Stimulated activated CD8-positive, alpha-beta memory T cell treated with anti-CD3 and anti-CD28 coated beads, Interleukin-15, amount 100 ng/mL, for 4 hours (primary cell): ENCODE measurements at places on chromosomes 13 and 19.

- no peak for DNase-seq
These were observed 387.4 kb downstream of the PCDH9 start for GRCh38 chr13:66842766-66843165.

DNA sequence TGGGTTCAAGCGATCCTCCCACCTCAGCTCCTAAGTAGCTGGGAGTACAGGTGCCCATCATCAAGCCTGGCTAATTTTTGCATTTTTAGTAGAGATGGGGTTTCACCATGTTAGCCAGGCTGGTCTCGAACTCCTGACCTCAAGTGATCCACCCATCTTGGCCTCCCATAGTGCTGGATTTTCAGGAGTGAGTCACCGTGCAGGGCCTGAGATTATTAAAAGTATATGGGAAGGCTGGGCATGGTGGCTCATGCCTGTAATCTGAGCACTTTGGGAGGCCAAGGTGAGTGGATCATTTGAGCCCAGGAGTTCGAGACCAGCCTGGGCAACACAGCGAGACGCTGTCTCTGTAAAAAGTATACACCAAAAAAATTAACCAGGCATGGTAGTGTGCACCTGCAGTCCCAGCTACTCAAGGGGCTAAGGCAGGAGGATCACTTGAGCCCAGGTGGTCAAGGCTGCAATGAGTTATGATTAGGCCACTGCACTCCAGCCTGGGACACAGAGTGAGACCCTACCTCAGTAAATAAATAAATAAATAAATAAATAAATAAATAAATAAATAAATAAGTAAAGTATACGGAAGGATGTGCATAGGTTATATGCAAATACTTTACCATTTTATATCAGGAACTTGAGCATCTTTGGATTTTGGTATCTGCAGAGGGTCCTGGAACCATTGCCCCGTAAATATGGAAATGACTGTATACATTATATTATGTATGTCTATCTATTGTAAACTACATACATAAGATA, 854 bp downstream of the IL12RB1 start:
- no peak for DNase-seq

- DNase-seq, result no peak
These were observed 14.2 kb upstream of the ZNF599 start for GRCh38 chr19:34787059-34787824.

DNA sequence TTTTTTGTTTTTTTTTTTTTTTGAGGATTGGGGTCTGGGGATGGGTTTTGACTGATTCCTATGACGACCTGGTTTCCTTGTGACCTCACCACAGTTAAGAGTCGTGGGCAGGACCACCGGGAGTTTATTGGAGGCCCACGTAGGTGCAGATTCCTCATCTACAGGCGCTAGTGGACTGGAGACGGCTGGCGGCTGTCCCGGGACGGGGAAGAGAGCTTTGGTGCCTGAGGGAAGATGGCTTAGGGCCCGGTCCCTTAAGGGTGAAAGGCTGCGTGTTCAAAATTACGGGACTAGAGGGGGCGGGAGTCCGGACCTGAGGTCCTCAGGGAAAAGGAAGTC, 682 bp upstream of the TEAD2 start:
- no peak for DNase-seq

DNA sequence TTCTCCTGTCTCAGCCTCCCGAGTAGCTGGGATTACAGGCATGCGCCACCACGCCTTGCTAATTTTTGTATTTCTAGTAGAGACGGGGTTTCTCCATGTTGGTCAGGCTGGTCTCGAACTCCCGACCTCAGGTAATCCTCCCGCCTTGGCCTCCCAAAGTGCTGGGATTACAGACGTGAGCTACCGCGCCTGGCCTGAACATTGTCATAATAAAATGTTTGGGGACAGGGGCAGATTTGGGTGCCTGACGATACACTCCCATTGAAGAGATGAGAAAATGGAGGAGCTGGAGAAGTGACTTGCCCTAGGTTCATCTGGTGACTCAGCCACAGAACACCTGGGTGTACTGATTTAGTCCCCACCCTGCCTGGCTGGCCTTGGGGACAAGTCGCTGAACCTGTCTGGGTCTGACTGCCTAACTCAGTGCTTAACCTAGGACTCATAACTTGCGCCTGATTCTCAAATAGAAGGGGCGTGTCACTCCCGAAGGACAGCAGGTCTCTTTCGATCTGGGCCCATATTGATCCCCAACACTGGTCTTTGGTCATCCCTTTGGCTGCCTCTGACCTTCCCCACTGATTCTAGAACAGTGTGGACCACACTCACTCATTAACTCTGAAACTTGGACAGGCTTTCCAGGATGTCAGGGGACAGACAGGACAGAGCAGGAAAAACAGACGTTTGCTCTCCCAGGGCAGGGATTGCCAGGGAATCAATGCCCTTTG, 7.6 kb upstream of the BICRA start:
- no peak for DNase-seq

GRCh38 chr13:43057653-43058317, 34.4 kb downstream of the DNAJC15 start:
- no peak for DNase-seq

- DNase-seq, result no peak
These were observed 62.5 kb downstream of the GNG7 start for GRCh38 chr19:2639999-2640398.
